Left renal cortex interstitium (tissue), 4 donors: ENCODE measurements at places on chromosomes 4 and X. TPM values are rescaled to one million over a fixed set of nuclear protein-coding genes. Genes with fewer than 3 reads are reported as not detected.

DNA sequence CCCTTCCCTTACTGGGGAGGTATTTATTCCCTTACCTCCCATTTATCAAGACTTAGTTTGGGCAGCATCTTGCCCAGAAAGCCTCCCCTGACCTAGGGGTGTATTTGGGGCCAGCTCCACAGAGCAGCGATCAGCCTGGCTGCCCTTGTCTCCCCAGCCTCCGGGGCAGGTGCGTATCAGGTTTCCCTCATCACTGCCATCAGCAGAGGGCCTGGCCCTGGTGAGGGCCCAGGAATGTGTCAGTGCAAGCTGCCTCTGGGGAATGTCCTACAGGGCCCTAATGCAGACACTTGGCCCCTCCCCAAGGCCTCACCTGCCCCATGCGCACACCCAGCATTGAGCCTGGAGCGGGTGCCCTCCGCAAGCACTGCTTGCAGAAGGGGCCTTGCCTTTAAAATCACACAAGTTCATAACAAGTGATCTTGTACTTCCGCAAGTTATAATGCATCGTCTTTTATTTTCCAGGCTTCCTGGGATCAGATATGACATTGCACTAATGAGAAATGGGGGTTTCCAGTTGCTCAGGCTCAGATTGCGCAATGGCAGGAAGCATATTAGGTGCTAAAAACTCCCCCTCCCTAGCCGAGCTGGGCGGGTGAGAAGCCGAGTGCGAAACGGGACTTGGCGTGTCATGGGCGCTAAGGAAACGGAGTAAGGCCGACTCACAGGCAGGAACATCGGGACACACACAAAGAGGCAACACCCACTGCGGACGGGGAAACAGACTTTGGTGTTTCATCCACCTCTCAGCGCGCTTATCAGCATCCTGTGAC is 25.4 kb upstream of the AFAP1 start:
- no peak for DNase-seq

GRCh38 chr4:158295053-158295452 is 84.8 kb downstream of the TMEM144 start:
- no peak for DNase-seq

PDZD11 gene
- 51.2 TPM for polyA plus RNA-seq

DNA sequence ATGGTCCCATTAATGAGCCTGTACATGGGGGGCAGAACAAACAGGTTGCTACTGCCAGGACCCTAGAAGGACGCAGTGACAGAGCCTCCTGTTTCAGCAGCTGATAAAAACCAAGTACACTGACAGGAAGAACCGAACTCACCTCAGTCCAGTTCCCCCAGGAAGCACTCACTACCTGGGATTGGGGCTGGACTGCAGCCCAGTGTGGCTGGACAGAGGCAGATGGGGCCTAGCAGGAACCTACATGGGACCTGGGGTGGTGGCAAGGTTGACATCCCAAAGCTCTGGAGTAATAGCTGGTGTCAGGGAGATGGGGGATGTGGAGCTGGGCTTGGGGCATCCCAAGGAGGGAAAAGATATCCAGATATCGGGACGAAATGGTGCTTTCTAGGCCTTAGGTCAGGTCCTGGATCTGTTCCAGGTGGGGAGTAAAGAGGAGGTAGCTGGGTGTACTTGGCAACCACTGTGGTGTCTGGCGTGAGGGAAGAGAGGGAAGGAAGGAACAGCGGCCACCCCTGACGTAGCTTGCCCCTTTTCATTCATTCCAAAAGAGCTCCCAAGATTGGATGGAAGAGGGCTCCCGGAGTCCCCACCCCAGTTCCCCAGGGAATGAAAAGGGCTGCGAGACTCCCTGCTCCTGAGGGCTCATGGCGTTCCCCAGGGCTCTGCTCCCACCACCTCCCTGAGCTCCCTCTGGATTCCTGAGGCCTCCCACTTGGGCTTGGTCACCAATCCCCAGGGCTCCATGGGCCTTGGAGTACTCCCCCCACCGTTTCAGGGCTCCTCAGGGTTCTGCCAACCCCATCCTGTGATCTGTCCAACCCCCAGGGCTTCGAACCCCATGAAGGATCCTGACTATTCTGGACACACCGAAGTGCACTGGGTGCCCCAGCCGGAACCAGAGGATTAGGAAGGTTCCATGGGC is 4.5 kb downstream of the EMD start:
- DNase-seq = no peak

ARMCX5 gene
- polyA plus RNA-seq = 16.7 TPM

GRCh38 chr4:185217408-185217975 is 8.1 kb downstream of the SNX25 start:
- DNase-seq = no peak

- DNase-seq = no peak
Measured at GRCh38 chrX:113726898-113727297, 857.0 kb upstream of the HTR2C start.
